ENCODE measurements at places on chromosomes 2 and 18. TPM values are rescaled to one million over a fixed set of nuclear protein-coding genes. Genes with fewer than 3 reads are reported as not detected.
A peak's percentile ranks its signal among the peaks of the same experiment; 100 is the strongest.

Gene HMSD
- 0.57 TPM for total RNA-seq

Gene PRKCE
- total RNA-seq = 9.3 TPM

Gene CCDC148
- 0.25 TPM for total RNA-seq

Gene LINC00305
- not detected for total RNA-seq

Gene ANKRD30BL
- not detected for total RNA-seq

GRCh38 chr2:66696374-66696773, 261.4 kb downstream of the MEIS1 start:
- no peak for DNase-seq

GRCh38 chr2:19114754-19115231, 243.6 kb downstream of the OSR1 start:
- DNase-seq = no peak

- peak; percentile 79 for DNase-seq
Measured at GRCh38 chr2:62287899-62288880, 92.3 kb downstream of the B3GNT2 start.

GRCh38 chr2:8623576-8623957, 58.3 kb upstream of the ID2 start:
- DNase-seq = no peak

GRCh38 chr2:167862782-167863181, 384.6 kb downstream of the STK39 start:
- no peak for DNase-seq

DNA sequence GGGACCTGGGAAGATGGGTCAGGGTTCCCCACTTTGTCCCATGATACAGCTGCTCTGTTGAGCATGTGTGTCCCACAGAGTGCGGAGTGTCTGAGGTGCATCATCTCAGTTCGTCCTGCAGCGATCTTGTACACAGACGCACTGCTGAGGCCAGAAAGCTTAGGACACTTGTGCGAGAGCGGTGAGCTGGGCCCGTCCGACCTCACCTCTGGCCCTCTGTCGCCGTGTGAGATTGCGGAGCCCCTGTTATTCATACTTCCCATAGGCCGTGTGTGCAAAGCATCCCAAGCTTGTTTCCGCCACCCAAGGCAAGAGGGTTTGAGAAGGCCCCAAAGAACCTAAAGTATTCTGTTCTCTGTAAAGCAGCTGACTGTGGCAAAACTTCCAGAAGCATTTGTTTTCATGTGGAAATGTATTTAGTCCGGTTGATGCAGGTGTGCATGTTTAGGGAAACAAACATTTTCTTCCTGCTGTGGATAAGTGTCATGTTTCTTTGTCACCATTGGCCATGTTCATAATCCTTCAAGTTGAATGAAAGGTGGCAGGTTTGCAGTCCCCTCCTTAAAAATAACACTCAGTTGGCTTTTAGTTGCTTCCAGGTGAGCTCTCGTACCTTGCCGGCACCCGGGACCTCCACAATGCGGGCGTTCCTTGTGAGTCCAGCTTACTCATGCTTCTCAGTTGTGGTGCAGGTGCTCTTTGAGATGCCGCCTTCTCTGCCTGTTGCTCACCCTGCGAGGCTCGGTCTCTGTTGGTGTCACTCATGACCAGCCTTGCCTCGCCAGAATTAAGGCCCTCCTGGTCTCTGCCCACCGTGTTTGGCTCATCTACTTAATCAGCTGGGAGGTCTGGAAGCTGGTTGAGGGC, 5.3 kb downstream of the AGAP1 start:
- DNase-seq = no peak
